ENCODE measurements at places on chromosomes 1 and 21.
A peak's percentile ranks its signal among the peaks of the same experiment; 100 is the strongest.

DNA sequence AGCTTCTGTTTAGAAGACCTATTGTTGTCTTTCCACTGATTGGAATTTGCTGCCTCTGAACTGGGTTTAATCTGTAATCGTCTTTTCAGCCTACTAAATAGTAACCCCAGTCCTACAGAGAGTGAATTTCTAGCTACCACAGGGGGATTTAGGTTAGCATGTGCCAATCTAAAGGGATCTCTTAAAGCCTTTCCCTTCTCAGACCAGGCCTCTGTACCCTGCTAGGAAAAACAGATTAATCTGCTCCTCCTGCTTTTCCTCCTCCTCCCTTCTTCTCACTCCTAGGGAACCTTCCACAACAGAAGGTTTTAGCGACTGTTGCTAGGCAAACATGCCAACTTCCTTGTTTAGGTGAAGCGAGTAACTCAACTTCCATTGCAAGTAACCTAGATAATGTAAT lies 1.3 kb upstream of the RC3H1 start:
- peak; percentile 50 for DNase-seq

- no peak for DNase-seq
Observed at GRCh38 chr1:209375671-209376365, 207.7 kb upstream of the CAMK1G start.

DNA sequence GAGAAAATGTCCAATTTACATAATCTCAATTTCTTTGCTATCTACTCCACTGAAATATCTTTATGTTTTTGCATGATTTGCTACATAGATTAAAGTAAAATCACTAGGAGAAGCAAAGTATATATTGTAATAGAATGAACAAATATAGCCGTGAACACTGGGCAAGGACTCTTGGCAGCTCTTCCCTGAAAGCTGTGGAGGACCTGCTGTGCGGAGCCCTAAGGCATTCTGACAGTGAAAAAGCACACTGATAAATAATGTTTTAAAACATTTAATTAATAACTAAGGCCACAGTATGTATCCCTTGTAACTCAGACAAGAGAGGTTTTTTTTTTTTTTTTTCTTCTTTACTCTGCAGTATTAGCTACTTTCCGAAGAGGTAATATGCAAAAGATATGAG lies 256.1 kb upstream of the DPYD start:
- no peak for DNase-seq

GRCh38 chr1:25217015-25217414 lies 15.3 kb downstream of the SYF2 start:
- no peak for DNase-seq

GRCh38 chr1:231272173-231272572 lies 31.2 kb downstream of the GNPAT start:
- DNase-seq = no peak

GRCh38 chr1:26084091-26084561 lies 16.7 kb upstream of the TRIM63 start:
- DNase-seq = no peak

- DNase-seq = no peak
Observed at GRCh38 chr1:49728377-49728776, 295.4 kb downstream of the AGBL4 start.

GRCh38 chr21:40733024-40733397 lies 113.9 kb downstream of the DSCAM start:
- DNase-seq = no peak

DNA sequence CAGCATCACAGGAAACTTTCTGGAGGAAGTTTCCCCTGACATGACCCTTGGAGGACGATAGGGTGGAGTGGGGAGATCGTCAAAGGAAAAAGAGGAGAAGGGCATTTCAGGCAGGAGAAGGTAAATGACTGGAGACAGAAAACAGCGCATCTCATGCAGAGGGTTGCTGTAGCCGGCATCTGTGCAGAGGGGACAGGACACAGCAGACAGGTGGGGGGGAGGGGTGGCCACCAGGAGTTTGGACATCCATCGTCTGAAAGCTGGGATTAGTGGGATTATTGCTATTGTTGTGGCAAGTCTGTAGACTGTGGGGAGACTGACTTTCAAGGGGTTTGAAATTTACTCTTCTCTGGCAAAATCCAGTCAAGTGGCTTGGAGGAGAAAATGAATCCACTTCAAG lies 463.9 kb downstream of the OMA1 start:
- DNase-seq = no peak

DNA sequence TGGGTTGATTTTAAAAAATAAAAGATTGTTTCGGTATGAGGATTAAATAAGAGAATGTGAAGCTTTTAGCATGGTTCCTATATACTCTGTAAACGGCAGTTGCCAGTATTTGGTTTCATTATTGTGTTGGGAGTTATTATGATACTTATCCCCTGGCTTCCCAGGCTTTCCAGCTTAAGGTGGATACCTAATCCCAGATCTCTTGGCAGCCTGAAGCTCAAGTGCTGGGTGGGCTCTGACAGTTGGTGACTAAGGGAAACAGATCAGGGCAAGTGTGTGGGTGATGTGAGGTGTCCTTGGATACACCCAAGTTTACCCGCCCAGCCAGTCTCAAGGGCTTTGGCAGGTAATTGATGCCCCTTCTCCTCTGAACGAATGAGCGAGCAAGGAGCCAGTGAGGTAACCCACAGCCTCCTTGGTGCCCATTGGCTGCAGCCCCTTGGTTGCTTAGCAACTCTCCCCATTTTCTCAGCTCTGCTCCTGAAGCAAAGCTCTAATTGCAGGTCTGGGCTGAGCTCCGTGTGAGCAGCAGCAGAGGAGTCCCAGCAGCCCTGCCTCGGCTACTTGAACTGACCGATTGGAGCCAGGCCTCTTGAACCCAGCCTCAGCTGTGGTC lies 6.1 kb downstream of the IPO13 start:
- DNase-seq = no peak

GRCh38 chr1:168556647-168557046 lies 12.8 kb upstream of the XCL2 start:
- no peak for DNase-seq

DNA sequence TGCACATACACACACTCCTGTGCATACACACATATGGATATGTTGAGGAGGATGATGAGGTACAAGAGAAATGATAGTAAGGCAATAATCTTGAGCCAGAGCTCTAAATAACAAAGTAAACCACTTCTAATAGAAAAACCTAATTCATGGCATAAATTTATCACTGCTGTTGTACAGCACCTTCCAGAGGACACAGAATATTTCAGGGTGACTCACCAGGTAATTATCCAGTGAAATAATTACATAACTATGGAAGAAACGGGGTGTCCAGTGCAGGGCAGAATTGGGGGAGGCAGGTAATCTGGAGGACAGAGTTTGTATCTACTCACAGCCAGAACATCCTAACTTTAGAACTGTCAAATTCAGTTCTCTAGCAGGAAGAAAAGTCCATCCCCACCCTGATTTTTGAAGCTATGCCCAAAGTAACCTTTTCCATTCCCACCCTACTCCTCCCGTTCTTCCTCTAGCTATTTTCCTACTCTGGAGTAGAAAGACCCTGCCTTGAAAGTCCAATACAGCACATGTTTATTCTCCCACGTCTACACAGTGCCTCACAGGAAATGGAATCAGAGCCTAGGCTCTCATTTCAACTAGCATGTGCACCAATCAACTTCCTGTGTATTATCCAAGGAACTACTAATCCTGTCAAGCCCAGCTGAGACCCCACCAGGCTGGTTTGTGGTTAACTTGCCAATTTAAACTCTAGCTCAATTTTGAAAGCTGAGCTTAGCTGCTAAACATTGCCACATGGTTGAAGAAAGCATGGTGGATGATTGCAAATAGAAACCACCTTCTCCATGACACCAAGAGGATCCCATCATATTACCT lies 96.6 kb downstream of the PTPN14 start:
- DNase-seq = no peak

DNA sequence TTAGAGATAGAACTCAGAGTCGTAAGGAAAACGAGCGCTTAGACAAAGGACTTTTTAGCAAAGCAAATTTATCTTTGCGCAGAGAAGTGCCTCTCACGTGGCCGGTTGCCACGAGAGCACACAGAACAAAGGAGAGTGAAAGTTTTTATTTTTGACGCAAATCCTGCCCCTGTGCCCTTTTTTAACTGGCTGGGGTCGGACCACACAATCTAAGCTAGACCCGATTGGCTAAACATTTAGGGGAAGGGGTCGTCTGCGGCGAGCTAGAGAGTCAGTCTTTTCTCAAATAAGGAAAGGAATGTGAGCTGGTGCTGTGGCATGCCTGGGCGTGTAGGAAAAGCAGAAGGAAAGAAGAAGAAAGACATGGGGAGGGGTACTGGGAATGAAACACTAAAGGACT lies 2.4 kb downstream of the KRTAP10-2 start:
- no peak for DNase-seq

Data from HCT116 (cell line).